ENCODE measurements at places on chromosomes 5 and 9. TPM values are rescaled to one million over a fixed set of nuclear protein-coding genes. Genes with fewer than 3 reads are reported as not detected.

Gene SPRY4
- total RNA-seq: 23.2 TPM

Gene SLC2A6
- total RNA-seq: 35.4 TPM

Gene FAM163B
- not detected for total RNA-seq

Gene SHISAL2B
- total RNA-seq: not detected

Gene PKD2L2
- not detected for total RNA-seq

Gene PLAC8L1
- not detected for total RNA-seq

Gene ACTBL2
- 0.97 TPM for total RNA-seq

Gene LRRC19
- not detected for total RNA-seq

Gene PCDHA12
- total RNA-seq: under 0.01 TPM

Gene REEP2
- total RNA-seq: 13.0 TPM

Gene ZNG1A
- 22.5 TPM for total RNA-seq

Gene RNF183
- not detected for total RNA-seq

Gene CDH9
- not detected for total RNA-seq

Gene GABRA1
- total RNA-seq: not detected

Gene NDOR1
- 7.8 TPM for total RNA-seq

Gene CMBL
- 8.2 TPM for total RNA-seq

Gene FUT7
- not detected for total RNA-seq

Gene KIF3A
- 13.0 TPM for total RNA-seq

Gene CBY3
- not detected for total RNA-seq

Gene RAD50
- 46.6 TPM for total RNA-seq

Gene GABRB2
- under 0.01 TPM for total RNA-seq

Gene TAS2R1
- total RNA-seq: 0.32 TPM

Gene CNTFR
- total RNA-seq: not detected

Gene ORM2
- total RNA-seq: not detected

Gene ANXA2R
- total RNA-seq: 3.9 TPM

Gene LCN1
- not detected for total RNA-seq

Gene PCDHA4
- total RNA-seq: 0.32 TPM

Gene SAXO1
- total RNA-seq: not detected

Gene DDX4
- not detected for total RNA-seq

Gene TMC1
- 1.3 TPM for total RNA-seq

Gene FAM240B
- not detected for total RNA-seq

Gene FAM153A
- not detected for total RNA-seq

Gene SPATA6L
- 0.64 TPM for total RNA-seq

Gene TMEM174
- not detected for total RNA-seq

Gene IL7R
- 74.7 TPM for total RNA-seq

Gene C9orf78
- total RNA-seq: 19.3 TPM

Gene CTSV
- total RNA-seq: 0.32 TPM

Gene SLIT3
- total RNA-seq: 0.64 TPM

Gene TMEM232
- total RNA-seq: 1.3 TPM

Gene SLC2A8
- 8.2 TPM for total RNA-seq

Gene FABP6
- total RNA-seq: not detected

Gene MARCOL
- total RNA-seq: not detected

Gene CDC20B
- total RNA-seq: not detected

Gene ZNG1C
- total RNA-seq: 21.6 TPM

Gene ERAP2
- 15.8 TPM for total RNA-seq

Gene QRFP
- not detected for total RNA-seq

Gene CARTPT
- total RNA-seq: not detected

Gene ANGPTL2
- 19.9 TPM for total RNA-seq

Gene PPP2R2B
- 2.2 TPM for total RNA-seq

Gene LCN12
- not detected for total RNA-seq

Gene C5orf34
- total RNA-seq: 3.9 TPM

Gene SPATA31D4
- not detected for total RNA-seq

Gene GEMIN5
- 23.3 TPM for total RNA-seq

Measured in fibroblast of villous mesenchyme (primary cell).